ENCODE measurements at places on chromosomes 12 and 14.

DNA sequence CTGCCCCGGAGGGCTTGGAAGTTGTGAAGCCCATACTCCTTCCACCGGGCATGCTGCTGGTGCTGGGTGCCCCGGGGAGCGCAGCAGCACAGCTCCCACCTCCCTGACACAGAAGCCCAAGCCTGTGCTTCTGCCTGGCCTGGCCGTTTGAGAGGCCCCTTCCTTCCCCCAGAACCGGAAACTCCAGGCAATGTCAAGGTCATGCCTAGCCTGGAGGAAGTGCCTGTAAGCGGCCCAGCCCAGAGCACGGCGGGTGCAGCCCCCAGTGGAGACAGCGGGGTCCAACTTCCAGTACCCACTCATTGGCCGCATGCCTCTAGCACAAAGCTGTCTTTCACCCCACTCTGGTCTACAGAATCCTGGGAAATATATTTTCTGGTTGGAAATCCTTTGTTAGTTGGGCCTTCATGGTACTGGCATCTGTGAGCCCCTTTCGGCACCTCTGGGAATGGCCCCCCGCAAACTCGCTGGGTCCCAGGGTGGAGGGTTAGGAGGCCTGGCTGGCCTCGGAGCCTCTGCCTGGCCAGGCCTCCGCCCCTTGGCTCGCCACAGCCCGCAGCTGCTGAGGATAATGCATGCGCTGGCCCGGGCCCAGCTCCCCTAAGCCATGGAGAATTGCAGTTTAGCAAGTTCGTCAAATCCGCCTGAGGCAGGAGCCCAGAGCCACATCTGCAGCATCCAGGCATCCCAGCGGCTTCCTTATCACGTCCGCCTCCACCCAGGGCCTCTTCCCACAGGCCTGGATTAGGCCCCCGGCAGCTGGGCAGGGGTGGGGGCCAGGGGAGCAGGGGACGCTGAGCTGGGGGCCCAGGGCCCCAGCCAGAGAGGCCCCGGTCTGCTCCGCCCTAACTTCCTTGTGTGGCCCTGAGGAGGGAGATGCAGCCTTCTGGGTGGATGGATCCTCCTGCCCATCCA lies 48.9 kb upstream of the DLK1 start:
- DNase-seq: peak; percentile 78

DNA sequence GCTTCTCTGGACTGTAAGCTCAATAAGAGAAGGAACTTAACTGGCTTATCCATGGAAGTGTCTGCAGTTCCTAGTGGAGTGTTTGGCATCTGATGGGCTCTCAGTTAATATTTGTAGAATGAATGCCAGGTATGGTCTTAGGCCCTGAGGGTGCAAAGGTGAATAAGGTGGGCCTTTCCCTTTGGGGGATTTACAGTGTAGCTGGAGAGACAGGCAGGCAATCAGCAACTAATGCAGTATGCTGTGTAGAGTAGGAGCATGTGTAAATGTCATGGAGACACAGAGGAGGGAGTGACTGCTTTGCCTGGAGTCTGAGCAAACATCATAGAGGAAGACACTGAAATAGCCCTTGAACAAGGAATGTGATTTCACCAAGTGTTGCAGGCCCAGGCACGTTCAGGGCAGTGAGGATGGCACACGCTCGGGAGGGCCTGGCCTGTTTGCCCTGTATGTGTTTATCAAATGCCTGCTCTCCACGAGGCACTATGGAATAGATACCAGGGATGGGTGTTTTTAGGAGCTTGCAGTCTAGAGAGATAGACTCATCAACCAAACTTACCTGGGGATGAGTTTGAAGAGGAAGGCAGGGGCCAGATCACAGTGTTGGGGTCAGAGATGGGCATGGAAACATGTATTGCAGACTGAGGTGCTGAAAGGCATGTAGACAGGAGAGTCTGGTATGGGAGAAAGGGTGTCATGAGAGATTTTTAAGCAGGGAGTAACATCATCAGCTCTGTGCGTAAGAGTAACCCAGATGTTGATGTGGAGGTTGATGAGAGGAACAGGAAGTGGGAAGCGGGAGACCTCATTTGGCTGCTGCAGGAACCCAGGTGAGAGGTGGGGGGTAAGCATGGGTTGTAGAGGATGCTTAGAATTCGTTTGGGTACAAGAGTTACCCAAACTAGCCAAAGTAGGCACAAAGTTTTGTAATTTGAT lies 54.1 kb downstream of the PLXNC1 start:
- DNase-seq: no peak

DNA sequence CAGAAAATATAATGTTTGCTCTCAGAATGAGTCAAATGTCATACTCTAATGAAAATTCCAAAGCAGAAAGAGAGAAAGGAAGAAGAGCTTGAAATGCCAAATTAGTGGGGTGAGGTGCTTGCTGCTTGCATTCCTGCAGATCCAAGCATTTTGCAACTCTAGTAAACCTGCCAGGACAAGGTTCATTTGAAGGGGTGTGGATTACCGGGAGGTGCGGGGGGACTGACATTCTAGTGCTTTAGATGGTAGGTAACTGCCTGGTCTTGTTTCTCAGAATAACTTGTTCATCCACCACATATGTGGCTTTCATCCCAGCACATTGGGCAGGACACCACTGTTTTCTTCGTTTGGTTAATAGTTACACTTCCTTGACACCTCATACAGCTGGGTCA lies 144.4 kb downstream of the AKAP6 start:
- DNase-seq: peak; percentile 85

DNA sequence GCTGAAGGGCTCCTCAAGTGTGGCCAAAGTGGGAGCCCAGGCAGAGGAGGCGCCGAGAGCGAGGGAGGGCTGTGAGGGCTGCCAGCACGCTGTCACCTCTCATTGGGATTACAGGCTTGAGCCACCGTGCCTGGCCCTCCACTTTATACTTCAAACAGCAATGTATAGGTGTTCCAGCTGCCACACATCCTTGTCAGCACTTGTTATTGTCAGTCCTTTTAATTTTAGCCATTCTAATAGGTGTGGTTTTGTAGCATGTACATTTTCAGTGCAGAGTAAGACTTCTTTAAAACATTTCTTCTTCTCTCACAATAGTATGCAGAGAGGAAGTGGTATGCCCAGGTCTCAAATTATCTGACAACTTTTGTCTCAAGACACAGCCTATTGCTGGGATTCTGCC lies 27.5 kb upstream of the HNF1A start:
- DNase-seq: no peak

- peak; percentile 37 for DNase-seq
Observed at GRCh38 chr12:26821212-26821701, 11.7 kb downstream of the ITPR2 start.

DNA sequence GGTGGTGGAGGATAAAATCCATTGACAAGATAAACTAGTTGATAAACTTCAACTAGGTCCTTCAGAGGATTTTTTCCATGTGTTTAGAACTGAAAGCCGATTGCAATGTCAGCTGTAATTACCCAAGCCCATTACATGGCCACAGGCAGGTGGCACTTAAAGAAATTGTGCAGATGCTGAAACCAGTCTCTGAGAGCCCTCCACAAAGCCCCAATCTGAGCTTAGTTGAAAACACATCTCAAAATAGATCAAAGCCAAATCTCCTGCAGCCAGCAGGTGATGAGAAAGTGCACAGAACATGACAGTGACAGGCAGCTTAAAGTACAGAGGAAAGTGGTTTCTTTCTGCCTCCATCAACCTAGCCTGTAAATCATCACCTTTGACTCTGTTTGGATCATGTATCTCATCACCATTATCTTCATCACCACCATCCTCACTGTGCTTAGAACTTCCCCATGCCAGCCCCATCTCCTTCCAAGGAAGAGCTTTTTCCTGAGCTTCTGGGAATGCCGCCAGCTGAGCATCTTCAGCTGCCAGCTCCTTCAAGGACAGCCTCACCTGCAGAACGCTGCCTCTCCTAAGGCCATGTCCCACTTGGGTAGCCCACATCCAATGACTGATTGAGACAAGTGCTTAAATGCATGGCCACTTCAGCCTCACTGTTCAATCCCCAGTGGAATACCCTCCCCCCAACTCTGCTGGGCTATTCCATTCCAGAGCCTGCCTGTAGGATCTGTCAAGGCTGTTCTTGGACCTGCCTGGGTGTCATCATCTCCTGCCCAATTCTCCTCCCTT lies 219.5 kb upstream of the TMEM132C start:
- DNase-seq: no peak

DNA sequence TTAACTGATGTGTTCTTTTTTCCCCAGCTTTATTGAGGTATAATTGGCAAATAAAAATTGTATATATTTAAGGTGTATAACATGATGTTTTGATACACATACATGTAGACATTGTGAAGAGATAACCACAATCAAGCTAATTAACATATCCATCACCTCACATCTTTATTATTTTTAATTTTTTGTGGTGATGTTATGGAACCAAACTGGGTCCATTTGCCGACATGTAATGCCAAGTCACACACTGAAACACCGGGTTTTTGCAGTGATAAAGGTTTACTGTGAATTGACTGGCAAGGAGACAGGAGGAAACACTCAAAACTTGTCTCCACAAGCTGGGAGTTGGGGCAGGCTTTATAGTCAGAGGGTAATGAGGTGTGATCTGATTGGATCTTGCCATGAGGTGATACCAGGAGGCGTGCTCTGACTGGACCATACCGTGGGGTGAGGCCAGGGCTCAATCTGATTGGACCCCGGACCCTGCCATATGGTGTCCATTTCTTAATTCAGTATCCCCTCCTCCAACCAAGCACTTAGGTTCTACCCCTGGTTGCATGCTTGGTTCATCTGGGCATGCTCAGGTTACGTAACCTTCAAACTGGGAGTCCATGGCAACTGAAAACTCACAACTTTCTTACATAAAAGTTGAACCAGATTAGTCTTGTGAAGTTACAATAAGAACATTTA lies 11.8 kb upstream of the WSCD2 start:
- DNase-seq: no peak

Data from astrocyte of the cerebellum (primary cell).